ENCODE measurements at places on chromosomes 16 and 17. TPM values are rescaled to one million over a fixed set of nuclear protein-coding genes. Genes with fewer than 3 reads are reported as not detected.

GRCh38 chr17:29848737-29849136 lies 81.3 kb downstream of the SSH2 start:
- no peak for DNase-seq

AHSP gene
- polyA plus RNA-seq, result 5.6 TPM

DNA sequence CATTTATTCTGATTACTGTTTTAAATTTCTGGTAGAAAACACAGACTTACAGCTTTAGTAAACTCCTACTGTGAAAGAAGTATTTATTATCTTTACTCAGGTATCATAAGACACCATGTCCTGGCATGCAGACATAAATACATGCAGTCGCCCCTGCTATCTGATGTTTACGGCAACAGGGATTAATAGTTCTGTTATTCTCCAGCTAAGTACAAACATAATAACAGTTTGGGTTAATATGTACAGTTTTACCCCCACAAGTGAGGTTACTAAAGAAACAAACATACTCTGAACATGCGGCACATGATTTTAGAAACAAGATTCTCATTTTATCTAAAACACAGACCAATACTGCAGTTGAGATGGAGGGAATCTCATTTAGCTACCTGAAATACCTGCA lies 170.8 kb downstream of the ABCA8 start:
- no peak for DNase-seq

BTBD17 gene
- not detected for polyA plus RNA-seq

ST6GALNAC1 gene
- polyA plus RNA-seq, result 11.9 TPM

CA7 gene
- polyA plus RNA-seq, result 1.2 TPM

DNA sequence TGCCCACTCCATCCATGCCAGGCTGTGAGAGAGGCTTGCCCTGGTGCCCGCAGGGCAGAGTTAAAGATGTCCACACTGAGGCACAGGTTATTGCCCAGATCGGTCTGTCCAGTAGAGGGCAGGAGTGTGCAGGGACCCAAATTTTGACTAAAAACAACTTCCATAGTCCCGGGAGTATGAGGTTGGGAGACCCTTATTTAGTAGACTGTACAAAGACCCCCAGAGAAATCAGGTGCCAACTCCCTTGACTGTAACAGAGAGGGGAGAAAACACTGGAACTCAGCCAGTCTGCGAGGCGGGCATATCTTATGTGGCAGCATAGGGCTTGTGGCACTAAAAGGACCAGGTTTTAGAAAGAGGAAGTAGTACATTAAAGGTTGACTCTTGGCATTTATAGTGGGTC lies 43.4 kb downstream of the HNF1B start:
- DNase-seq, result peak; percentile 35

- no peak for DNase-seq
Observed at GRCh38 chr16:3570420-3571062, 6.7 kb downstream of the NLRC3 start.

GRCh38 chr16:81841722-81842121 lies 62.6 kb downstream of the PLCG2 start:
- no peak for DNase-seq

SULT1A4 gene
- 19.4 TPM for polyA plus RNA-seq

GRCh38 chr16:88948781-88949490 lies 28.1 kb downstream of the CBFA2T3 start:
- DNase-seq, result no peak

- no peak for DNase-seq
Observed at GRCh38 chr16:10740845-10741208, 2.8 kb upstream of the NUBP1 start.
